Stimulated activated CD4-positive, alpha-beta T cell treated with anti-CD3 and anti-CD28 coated beads, Interleukin-4, amount 100 ng/mL, for 1 hour (primary cell): ENCODE measurements at places on chromosomes 11 and 22.

GRCh38 chr22:49408102-49408836 is 419.4 kb downstream of the BRD1 start:
- DNase-seq: no peak

- no peak for DNase-seq
Observed at GRCh38 chr11:445765-446588, 4.1 kb upstream of the PTDSS2 start.

DNA sequence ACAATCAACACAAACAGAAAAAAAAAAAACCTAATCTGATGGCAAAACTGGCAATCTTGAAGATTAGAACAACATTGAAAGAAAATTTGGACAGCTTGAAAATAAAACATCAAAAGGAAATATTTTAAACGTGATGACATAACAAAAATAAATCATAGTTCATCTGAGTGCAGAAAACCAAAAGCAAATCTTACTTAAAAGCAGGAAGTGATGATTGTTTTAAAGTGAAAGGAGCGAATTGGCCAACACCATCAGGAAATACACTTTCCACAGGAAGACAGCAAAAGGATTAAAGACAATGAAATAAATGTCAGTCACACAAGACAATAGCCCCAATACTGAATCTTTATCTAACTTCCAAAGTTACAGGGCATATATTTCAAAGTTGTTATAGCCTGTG is 696.5 kb upstream of the CHORDC1 start:
- DNase-seq: no peak

- no peak for DNase-seq
Observed at GRCh38 chr11:123559523-123559955, 94.9 kb downstream of the SCN3B start.

DNA sequence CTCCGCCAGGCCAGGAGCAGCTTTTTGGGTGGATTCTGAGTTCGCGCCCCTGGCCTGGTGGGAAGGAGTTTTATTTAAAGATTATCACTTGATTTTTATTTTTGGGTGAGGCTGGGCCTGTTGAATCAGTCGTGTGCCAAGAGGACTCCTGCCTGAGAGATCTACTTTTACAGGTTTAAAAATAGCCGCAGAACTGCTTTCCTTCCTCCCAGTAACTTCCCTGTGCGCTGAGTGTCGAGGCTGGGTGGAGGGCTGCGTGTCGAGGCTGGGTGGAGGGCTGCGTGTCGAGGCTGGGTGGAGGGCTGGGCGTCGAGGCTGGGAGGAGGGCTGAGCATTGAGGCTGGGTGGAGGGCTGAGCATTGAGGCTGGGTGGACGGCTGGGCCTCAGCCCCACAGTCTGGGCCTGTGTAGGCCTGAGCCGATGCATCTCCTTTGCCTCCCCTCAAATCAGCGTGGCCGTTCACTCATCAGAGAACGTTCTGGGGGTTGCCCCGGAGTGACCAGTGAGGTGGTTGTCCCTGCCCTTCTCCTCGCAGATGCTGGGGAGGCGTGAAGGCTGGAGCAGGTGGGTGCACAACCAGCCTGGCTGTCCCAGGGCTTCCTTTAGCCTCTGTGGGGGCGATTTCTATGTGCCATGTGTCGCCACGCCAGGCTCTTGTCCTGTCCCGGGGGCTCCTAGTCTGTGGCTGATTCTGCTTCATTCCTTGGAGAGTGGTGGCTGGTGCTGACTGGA is 30.1 kb downstream of the GRAMD4 start:
- no peak for DNase-seq

- DNase-seq: no peak
Observed at GRCh38 chr11:70695086-70695960, 297.0 kb downstream of the CTTN start.

- no peak for DNase-seq
Observed at GRCh38 chr11:12565406-12565805, 108.8 kb upstream of the TEAD1 start.

DNA sequence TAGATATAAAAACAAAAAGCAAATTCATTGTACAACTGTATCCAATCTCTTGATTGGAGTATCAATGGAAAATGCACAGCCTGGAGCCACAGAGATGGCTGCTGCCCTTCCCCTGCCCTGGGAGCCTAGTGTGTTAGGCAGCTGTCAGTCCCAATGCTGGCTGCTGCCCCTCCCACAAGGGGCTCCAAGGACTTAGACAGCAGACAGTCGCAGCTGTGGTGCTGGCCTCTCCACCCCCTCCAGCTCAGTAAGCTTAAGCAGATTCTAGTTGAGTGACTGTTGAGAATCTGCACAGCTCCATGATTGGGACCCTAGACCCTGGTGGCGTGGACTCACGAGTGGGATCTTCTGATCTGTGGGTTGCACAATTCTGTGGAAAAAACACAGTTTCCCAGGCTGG is 1511.2 kb downstream of the FAM181B start:
- no peak for DNase-seq

GRCh38 chr11:44789496-44789895 is 62.7 kb downstream of the TSPAN18 start:
- no peak for DNase-seq

DNA sequence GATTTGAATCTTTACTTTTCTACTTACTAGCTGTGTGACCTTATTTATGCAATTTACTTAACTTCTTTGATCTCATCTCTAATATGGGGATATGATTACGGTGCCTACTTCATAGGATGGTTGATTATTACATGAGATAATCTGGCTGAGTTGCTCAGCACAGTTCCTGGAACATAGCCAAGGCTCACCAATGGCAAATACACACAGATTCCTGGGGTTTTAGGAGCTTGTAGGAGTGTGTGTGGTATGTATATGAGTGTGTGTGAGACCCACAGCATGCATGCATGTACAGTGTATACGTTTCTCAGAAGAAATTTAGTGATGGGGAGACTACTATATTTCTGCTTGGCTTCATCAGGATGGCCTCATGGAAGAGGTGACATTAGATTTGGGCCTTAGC is 256.9 kb downstream of the KIRREL3 start:
- DNase-seq: no peak

GRCh38 chr11:70574725-70575347 is 176.5 kb downstream of the CTTN start:
- DNase-seq: no peak

DNA sequence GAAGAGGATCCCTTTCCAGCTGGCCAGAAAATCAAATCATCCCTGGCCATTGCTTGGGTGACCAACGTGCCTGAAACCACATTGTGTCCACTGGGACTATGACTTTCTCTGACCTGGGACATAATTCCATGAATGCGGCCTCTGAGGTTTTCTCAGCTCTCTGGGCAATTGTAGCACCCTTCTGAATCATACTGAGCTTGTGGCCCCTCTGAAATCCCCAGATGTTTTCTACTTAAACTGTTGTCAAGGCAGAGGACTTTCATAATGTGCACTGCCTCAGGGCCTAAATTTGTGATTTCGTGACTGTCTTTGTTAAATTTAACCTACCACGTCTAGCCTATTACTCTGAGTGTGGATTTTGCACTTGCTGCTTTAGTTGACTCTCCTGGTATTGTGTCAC is 321.1 kb upstream of the PLET1 start:
- no peak for DNase-seq

DNA sequence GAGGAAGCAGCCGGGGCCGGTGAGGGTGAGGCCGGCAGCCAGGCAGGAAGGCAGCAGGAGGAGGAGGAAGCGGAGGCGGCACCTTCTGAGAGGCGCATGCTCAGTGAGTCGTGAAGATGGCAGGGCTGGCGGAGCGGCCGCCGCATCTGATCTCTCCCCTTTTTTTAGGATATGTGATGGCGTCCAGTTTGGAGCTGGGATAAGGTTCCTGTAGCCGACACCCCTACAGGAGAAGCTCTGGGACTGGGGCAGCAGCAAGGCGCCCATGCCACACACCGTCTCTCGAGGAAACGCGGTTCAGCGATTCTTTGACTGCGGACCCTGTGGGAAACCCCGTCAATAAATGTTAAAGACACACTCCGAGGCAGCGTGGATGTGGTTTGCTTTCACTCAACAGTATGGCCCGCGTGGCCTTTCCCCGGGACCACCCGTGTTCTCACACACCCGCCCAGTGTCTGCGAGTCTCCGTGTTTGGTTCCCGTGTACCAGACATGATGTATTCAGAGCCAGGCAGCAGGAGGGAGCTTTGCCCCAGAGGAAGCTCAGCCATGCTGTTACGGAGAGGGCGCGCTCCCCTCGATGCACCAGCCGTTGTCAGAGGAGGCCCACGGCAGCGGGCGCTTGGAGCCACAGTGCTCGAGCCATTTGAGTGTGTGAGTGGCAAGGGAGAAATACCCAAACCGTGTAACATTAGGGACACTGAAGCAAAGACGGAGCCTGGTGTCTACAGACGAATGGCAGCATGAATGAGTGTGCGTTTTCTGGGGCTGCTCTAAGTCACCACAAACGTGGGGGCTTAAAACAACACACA is 27.7 kb upstream of the PARVB start:
- peak; percentile 70 for DNase-seq

GRCh38 chr22:32142600-32142999 is 16.5 kb downstream of the C22orf42 start:
- DNase-seq: no peak

DNA sequence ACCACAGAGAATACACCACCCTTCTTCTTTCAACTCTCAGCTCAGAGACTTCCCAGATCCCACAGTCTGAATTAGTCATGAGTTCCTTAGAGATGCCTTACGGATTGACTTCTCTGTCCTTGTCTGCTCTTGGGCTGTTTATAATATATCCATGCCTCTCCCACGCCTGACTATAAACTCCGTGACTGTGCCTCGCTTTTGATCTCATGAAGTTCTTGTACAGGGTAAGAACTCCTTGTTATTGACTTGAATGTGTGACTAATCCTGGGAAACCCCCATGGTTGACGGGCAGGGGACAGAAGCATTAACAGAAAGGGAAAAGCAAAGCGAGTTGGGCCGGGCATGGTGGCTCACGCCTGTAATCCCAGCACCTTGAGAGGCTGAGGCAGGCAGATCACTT is 62.4 kb upstream of the POU2AF1 start:
- DNase-seq: peak; percentile 17

GRCh38 chr11:129849447-129850130 is 33.9 kb downstream of the TMEM45B start:
- no peak for DNase-seq

GRCh38 chr22:35397095-35397904 is 2.6 kb upstream of the MCM5 start:
- DNase-seq: no peak

GRCh38 chr22:38505541-38506117 is 482 bp downstream of the DDX17 start:
- DNase-seq: peak; percentile 63

GRCh38 chr11:96130061-96130620 is 206.2 kb upstream of the MTMR2 start:
- DNase-seq: no peak

GRCh38 chr22:38944653-38945052 is 12.8 kb upstream of the APOBEC3A start:
- no peak for DNase-seq

DNA sequence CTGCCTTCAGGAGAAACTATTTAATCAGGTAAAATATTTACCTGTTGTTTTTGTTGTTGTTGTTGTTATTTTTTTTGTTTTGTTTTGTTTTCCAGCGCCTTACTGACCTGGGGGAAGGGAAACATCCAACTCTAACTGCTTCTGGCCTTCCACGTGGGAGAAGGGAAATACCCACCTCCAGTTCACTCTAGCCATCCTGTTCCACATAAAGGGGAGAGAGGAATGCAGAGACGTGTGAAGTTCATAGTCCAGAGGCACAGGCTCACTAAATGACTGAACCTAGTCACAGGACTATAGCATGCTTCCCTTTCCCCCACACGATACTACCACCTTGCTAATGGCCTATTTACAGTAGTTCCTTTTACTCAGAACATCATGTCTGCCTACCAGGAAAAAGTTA is 72.4 kb upstream of the VSTM5 start:
- DNase-seq: no peak

- DNase-seq: no peak
Observed at GRCh38 chr11:72844356-72844755, 30.1 kb downstream of the ATG16L2 start.

GRCh38 chr22:38946771-38947170 is 10.6 kb upstream of the APOBEC3A start:
- no peak for DNase-seq

DNA sequence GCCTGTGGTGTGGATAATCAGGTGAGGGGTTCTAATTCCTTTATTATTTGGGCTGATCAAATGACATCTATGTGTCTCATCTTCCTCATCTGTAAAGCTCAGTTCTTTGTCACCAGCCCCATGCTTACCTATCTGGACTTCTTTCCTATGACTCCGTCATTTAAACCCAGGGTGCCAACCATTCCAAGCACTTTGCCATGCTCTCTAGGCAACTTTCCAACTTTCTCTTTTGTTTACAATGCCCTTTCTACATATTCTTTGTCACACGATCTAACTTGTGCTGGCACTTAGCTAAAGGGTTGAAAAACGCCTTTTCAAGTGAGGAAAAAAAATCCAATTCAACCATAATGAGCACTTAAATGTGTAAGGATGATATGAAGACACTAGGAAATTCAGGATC is 27.9 kb downstream of the EXPH5 start:
- no peak for DNase-seq

DNA sequence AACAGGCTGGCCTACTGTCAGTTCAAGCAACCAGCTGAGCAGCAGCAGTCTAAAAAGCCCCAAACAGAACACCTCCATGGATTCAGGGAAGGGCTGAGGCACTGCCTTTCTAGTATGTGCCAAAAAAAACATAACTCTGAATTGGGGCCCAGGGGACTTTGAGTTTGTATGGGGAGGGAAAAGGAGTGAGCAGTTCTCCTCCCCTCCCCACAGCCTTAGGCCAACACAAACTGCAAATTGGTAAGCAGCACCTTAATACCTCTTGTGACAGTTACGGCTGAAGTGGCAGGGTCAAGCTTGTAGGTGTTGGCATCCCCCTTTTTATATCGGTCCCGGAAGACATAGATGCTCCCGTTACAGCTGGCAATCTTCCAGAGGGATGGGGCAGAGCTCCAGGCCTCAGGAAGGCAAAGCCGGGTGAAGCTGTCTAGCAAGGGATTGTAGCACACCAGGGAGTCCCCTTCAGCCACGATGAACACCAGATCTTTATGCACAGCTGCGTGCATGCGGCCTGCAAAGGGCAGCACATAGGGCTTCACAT is 6.0 kb downstream of the KBTBD4 start:
- DNase-seq: no peak

- DNase-seq: no peak
Observed at GRCh38 chr11:74322667-74323066, 11.2 kb upstream of the P4HA3 start.

DNA sequence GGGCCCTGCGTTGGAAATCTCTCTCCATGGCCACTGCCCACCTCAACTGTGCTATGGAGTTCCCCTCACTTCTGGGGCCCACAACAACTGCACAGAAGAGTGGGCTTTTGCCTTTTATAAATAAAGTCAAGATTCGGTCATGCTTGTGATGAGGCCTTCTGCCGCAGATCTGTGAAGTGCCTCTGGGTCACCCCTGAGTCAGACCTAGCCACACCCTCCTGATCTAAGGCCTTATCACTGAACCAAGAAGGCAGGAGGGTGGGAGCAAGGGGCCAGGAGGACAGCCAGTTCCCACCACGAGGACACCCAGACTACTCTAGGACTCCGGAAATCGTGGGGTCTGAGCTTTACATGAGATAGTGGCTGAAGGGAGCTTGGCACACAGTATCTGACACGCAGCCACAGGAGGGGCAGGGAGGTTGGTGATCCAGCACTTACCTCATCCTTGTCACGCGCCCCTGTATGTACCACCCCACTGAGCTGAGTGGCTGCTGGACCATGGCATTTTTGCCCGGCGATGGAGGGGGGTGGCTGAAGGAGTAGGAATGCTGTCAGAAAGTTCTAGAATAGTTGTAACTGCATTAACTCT is 115.7 kb downstream of the ABTB2 start:
- DNase-seq: no peak
